ENCODE measurements at places on chromosomes 7 and 10. TPM values are rescaled to one million over a fixed set of nuclear protein-coding genes. Genes with fewer than 3 reads are reported as not detected.

TMEM176A gene
- total RNA-seq = not detected

CAV1 gene
- 110 TPM for total RNA-seq

COL26A1 gene
- total RNA-seq = not detected

PSD gene
- 0.43 TPM for total RNA-seq

FAM221A gene
- 13.2 TPM for total RNA-seq

CISD1 gene
- total RNA-seq = 66.4 TPM

SPDYE6 gene
- not detected for total RNA-seq

LIPA gene
- 16.5 TPM for total RNA-seq

ACHE gene
- total RNA-seq = 0.51 TPM

UCMA gene
- not detected for total RNA-seq

OR2A5 gene
- not detected for total RNA-seq

SRRT gene
- 154 TPM for total RNA-seq

UTF1 gene
- total RNA-seq = not detected

CALML3 gene
- total RNA-seq = not detected

CCL24 gene
- total RNA-seq = not detected

MKI67 gene
- 44.9 TPM for total RNA-seq

NPFFR1 gene
- total RNA-seq = 0.14 TPM

UCN3 gene
- not detected for total RNA-seq

LIPJ gene
- not detected for total RNA-seq

RAMP3 gene
- not detected for total RNA-seq

CYCS gene
- total RNA-seq = 48.9 TPM

Measured in epithelial cell of proximal tubule (primary cell).